Progenitor cell of endocrine pancreas (in vitro differentiated cells): ENCODE measurements at places on chromosomes 1 and 21.

DNA sequence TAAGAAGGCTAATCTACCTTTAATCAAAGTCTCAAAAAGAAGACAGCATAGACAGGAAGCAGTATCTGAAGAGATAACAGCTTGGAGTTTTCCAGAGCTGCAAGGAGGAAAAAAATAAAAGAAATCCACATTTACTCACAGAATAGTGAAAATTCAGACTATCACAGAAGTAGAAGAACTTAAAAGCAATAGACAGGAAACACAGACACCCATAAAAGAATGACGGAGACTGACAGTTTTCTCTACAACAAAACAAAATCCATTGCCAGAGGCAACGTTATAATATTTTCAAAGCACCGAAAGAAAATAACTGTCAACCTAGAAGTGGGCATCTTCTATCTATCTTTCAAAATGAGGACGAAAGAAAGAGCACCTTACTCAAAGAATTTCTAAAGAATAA lies 104.4 kb downstream of the DMRTB1 start:
- DNase-seq = no peak

DNA sequence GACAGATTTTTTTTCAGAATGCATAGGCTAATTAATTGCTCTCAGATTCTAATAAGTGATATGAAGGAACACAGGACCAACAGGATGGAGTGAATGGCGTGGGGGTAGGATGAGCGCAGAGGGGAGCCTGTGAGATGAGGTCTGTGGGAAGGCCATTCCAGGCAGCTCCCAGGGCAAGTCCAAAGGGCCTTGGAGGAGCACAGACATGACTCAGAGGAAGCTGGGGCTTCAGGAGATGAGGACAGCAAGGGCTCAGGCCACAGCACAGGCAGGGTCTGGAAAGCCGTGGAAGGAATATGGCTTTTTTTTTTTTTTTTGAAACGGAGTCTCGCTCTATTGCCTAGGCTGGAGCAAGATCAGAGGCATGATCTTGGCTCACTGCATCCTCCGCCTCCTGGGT lies 35.1 kb downstream of the FMN2 start:
- DNase-seq = no peak

DNA sequence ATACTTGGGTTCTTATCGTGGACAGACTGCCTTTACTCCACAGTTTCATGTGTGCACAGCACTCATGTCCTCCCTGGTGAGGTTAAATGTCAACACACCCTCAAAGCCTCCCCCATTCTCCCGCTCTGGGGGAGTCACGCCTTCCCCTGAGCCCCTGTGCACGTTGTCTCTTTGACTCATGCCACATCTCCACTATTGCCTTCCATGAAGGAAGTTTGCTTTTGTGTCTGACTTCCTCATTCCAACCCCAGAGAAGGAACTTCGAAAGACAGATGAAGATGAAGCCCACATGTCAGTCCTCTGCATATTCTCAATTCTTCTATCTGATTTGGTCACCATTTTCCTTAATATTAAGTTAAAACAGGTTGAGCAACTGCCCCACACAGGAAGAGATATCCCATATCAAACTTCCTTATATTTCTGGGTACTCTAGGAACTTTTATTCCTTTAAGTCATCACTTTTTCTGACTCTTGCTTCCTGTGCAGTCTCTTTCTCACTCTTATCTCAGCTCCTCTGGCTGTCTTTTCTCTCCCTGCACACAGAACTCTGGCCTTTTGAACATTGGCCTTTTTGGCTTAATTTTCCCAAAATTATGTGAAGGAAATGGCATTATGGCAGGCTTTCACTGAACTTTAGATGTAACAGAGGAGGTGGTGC lies 41.5 kb downstream of the C4BPA start:
- DNase-seq = no peak

DNA sequence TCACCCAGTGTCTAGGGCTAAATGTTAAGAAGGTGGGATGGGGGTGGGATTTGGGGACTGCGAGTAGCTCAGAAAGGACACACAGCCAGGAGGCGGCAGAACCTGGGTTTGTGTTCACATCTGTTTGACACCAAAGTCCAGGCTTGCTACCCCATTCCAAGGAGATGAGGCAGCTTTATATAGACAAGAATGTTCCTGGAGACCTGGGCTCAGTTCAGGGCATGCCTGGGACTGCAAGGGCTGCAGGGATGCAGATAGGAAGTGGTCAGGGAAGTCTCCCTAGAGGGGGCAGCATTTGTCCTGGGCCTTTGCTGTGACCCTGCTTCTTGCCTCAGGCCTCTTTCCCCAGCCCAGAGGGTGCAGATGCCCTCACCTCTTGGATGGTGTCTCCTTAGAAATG lies 16.3 kb downstream of the PADI3 start:
- DNase-seq = no peak

DNA sequence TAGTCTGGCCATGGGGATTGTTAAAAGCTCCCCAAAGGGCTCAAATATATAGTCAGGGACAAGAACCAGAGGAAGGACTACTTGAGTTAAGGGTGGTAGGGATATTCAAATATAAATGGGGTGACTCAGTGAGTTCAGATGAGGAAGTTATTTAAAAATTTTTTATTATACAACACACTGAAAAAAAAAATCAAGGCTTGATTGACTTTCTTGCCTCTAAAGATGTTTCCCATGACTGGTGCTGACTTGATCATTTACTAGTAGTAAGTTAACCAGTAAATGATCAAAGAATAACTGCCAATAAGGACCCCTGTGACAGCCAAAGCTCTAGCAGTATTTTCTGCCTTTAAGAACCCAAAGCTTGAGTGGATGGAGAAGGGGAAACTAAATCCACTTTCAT lies 357.6 kb upstream of the NR5A2 start:
- no peak for DNase-seq

GRCh38 chr1:214360525-214361164 lies 79.7 kb downstream of the SMYD2 start:
- DNase-seq = no peak

DNA sequence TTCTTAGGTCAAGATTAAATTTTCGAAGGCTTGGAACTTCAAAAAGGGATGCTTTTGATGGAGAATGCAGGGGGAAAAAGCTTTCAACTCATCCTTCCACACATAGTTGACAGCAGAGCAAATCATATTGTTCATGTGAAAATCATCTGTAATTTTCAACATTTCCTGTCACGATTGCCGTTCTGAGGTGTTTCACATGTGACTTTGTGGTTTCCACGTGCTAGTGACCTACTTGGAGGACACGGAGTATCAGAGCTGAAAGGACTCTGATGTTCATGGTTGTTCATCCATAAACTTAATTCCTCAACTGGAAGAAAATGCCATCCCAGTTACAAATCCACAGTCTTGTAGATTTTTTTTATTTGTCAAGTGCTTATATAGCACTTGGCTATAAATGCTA lies 79.1 kb downstream of the ZP4 start:
- no peak for DNase-seq

GRCh38 chr1:54008876-54009275 lies 9.1 kb downstream of the LDLRAD1 start:
- no peak for DNase-seq

GRCh38 chr1:33004613-33005012 lies 32.1 kb downstream of the AK2 start:
- DNase-seq = no peak
